ENCODE measurements at places on chromosomes 13 and 19. TPM values are rescaled to one million over a fixed set of nuclear protein-coding genes. Genes with fewer than 3 reads are reported as not detected.

The ANKRD24 gene
- total RNA-seq, result 1.0 TPM

The C1QTNF9B gene
- total RNA-seq, result 0.44 TPM

The TMPRSS9 gene
- not detected for total RNA-seq

The TSKS gene
- total RNA-seq, result 0.44 TPM

The TMEM38A gene
- 5.6 TPM for total RNA-seq

The FLT3 gene
- total RNA-seq, result not detected

The EVI5L gene
- 19.2 TPM for total RNA-seq

The PABPC3 gene
- 0.15 TPM for total RNA-seq

The IZUMO2 gene
- not detected for total RNA-seq

The LRRC63 gene
- total RNA-seq, result 0.17 TPM

The ZNF497 gene
- total RNA-seq, result 0.87 TPM

The PRTN3 gene
- not detected for total RNA-seq

The CADM4 gene
- 3.8 TPM for total RNA-seq

The PLK5 gene
- total RNA-seq, result not detected

The CBARP gene
- 5.3 TPM for total RNA-seq

The ANGPTL4 gene
- total RNA-seq, result 6.9 TPM

The STARD13 gene
- 15.1 TPM for total RNA-seq

The ZNF468 gene
- 19.4 TPM for total RNA-seq

The CCDC169 gene
- 6.7 TPM for total RNA-seq

The CEBPA gene
- 0.15 TPM for total RNA-seq

The ZNF98 gene
- not detected for total RNA-seq

The PCDH20 gene
- total RNA-seq, result not detected

The NCR1 gene
- not detected for total RNA-seq

The PCDH8 gene
- total RNA-seq, result not detected

The STOML3 gene
- total RNA-seq, result not detected

The CGB8 gene
- not detected for total RNA-seq

The MAMSTR gene
- 3.8 TPM for total RNA-seq

The CLEC17A gene
- total RNA-seq, result under 0.01 TPM

The IGSF23 gene
- 0.17 TPM for total RNA-seq

The ADGRE3 gene
- not detected for total RNA-seq

The LILRB4 gene
- total RNA-seq, result not detected

The NXNL1 gene
- not detected for total RNA-seq

The GFY gene
- not detected for total RNA-seq

The TNNI3 gene
- not detected for total RNA-seq

The URAD gene
- not detected for total RNA-seq

The ANO8 gene
- 4.1 TPM for total RNA-seq

All from smooth muscle cell of trachea (primary cell).